ENCODE measurements at places on chromosomes 4 and X.

- DNase-seq: no peak
Observed at GRCh38 chr4:24630937-24631336, 46.6 kb upstream of the DHX15 start.

DNA sequence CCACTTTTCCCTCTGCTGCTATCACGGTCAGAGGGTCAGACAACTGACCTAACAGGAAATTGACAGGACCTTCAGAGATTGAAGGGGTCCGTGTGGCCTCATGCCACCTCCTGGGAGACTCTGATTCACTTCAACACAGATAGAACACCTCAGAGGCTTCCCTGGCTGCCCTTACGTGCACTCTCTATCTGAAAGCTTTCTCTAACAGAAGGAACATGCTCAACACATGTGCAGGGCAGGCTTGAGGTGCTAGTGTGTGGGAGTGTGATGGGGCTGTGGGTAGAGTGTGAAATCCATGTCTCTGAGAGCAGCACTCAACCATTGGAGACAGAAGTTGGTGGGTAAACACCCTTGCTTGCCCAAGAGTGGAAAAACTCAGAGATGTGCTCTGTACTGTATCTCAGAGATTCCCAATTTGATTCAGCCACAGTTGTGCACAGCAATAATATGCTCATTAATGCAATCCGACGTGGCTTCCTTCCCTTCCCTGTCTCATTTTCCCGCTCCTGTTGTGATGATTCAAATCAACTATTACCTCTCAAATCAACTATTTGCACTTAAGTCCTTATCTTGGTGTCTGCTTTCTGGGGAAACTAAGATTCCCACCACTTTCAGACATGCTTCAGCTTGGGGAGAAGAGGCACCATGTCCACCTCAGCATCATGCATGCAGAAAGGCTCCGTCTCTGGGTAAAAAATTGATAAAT lies 62.0 kb upstream of the MAGEB2 start:
- DNase-seq: no peak

DNA sequence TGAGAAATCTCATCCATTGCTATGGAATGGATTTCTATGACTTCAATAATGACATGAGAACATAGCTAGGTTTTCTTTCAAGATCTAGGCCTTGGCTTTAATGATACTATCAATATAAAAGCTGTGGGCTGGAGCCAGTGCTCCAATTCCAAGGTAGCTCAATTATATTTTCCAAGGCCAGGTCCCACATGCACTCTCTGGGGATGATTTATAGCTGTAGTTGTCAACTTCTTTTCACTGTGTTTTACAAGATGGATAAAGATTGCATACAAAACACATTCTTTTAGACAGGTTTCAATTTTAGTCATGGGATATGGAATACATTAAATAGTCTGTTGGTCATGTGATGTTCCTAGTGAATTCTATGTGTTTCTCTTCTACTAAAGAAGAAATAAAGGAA lies 156.7 kb downstream of the DCAF12L1 start:
- no peak for DNase-seq

GRCh38 chr4:127174616-127175015 lies 458.1 kb upstream of the INTU start:
- DNase-seq: no peak

GRCh38 chr4:54553001-54553400 lies 104.8 kb upstream of the KIT start:
- DNase-seq: no peak

- no peak for DNase-seq
Observed at GRCh38 chr4:126794363-126794762, 838.4 kb upstream of the INTU start.

DNA sequence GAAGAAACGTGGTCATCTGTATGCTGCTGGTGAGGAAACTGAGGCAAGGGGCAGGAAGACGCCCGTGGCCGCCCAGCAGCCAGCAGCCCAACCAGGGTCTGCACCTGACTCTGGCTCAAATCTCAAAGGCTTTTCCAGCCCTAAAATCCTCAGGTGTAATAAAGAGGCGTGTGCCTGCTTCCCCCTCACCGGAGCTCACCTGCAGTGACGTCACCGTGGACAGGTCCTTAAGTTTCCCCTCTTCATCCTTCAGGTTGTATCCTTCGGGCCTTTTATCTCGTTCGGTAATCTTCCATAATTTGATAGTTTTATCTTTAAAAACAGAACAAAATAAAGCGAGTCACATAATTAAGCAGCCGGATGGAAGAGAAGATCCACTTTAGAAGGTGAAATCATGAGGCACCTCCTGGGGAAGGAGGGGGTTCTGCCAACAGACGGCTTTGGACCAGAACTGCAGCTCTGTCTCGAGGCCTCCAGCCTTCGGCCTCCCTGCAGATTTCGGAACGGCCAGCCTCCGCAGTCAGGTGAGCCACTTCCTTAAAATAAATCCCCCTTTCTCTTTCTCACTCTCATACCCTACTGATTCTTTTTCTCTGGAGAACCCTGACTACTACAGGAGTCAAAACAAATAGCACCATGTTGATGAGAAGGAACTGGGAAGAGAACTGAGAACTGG lies 96.7 kb downstream of the PPP2R2C start:
- DNase-seq: no peak

DNA sequence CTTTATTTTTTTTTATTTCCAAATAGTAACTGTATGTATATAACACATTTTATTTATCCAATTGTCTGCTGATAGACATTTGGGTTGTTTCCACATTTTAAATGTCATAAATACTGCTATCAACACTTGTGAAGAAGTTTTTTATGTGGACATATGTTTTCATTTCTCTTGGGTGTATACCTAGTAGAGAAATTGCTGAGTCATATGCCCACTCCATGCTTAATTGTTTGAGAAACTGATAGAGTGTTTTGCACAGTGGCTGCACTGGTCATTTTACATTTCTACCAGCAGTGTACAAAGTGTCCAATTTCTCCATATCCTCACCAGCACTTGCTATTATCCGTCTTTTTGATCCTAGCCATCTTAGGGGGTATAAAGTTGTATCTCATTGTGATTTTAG lies 567.8 kb downstream of the GBA3 start:
- DNase-seq: no peak

GRCh38 chr4:2828758-2829181 lies 14.9 kb upstream of the ADD1 start:
- no peak for DNase-seq

- no peak for DNase-seq
Observed at GRCh38 chr4:118846979-118847378, 11.1 kb upstream of the SEC24D start.

DNA sequence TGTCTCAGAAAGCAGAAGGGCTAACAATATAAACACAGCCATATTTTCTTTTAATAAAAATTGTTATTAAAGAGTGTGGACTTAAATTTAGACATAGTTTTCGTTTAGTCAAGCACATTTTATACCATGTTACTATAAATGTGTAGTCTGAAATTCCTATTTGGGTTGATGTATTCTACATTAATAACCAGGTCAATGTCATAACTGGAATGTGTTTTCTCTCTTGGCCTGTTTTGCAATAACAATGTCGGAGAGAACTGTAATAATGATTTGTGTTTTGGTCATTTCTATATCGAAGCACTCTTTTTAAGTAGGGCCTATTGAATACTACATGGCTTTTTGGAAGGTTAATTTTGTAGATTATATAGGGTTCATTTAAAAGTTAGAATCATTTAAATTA lies 5.5 kb downstream of the USO1 start:
- DNase-seq: no peak

- DNase-seq: no peak
Observed at GRCh38 chrX:54248309-54248708, 65.3 kb upstream of the FAM120C start.

DNA sequence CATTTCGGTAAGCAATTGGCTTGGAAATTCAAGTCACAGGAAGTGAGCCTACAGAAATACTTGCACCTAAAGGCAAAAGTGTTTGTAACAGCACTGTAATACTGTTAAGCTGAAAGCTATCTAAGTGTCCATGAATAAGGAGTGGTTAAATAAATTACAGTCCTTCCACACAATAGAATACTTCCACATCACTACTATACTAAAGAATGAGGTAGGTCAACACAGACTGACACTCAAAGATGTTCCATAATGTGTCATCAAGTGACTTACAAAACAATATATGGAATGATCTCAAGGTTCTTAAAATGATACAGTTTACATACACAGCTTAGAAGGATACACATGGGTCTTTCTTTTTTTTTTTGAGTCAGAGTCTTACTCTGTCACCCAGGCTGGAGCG lies 27.0 kb downstream of the SLC10A6 start:
- no peak for DNase-seq

DNA sequence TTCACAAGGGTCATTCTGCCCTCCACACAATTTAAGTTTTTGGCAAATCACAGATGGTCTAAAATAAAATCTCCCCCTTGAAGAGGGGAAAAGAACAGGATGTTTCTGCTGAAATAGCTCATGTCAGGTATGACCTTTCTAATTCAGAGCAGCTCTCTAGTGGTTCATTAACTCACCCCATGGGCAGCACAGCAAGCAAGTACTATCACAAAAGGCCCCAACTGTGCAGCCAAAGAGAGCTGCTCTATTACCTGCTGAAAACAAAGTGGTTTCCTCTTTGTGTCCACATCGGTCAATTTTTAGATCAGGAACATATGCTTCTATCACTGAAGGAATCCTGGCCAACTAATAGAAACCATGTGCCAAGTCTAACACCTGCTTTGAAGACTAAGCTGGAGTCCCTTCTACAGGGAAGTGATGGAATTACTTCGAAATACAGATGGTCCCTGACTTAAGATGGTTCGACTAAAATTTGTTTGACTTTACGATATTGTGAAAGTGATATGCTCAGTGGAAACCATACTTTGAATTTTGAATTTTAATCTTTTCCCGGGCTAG lies 164.3 kb downstream of the ENOX2 start:
- DNase-seq: no peak

DNA sequence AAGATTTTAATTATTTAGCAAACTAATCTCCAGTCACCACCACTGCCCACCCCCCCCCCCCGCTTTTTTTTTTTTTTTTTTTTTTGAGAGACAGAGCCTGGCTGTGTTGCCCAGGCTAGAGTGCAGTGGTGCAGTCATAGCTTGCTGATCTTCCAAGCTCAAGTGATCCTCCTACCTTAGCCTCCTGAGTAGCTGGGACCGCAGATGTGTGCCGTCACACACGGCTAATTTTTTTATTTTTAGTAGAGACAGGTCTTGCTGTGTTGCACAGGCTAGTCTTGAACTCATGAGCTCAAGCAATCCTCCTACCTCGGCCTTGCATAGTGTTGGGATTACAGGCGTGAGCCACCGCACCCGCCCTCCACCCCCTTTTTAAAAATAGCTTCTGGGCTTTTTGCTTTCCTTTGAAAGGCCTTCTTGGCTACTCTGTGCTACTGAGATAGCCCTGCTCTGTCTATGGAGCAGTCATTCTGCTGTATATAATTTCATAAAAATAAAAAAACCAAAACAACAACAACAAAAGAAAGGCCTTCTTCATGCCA lies 18.7 kb downstream of the TXLNG start:
- DNase-seq: no peak

DNA sequence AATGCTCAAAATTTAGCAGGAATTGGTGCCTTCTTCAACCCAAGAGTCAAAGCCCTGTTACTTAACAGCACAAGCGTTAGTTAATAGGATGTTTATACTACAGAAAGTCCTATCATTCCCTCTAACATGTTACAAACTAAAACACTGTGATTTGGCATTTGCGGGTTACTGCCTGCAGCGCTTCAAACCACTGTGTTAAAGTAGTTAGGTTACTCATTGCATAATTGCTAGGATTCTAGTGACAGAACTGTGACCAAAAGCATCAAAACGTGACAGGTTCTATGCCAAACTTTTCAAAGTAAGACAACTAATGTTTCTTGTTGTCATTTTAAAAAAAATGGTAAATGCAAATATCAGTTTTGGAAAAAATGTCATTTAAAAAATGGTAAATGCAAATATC lies 442.8 kb upstream of the ZFP42 start:
- DNase-seq: no peak

- no peak for DNase-seq
Observed at GRCh38 chr4:22416403-22416802, 99.5 kb downstream of the ADGRA3 start.

GRCh38 chr4:110550260-110550659 lies 72.6 kb downstream of the PITX2 start:
- no peak for DNase-seq

- no peak for DNase-seq
Observed at GRCh38 chr4:112109360-112110058, 35.7 kb upstream of the FAM241A start.

DNA sequence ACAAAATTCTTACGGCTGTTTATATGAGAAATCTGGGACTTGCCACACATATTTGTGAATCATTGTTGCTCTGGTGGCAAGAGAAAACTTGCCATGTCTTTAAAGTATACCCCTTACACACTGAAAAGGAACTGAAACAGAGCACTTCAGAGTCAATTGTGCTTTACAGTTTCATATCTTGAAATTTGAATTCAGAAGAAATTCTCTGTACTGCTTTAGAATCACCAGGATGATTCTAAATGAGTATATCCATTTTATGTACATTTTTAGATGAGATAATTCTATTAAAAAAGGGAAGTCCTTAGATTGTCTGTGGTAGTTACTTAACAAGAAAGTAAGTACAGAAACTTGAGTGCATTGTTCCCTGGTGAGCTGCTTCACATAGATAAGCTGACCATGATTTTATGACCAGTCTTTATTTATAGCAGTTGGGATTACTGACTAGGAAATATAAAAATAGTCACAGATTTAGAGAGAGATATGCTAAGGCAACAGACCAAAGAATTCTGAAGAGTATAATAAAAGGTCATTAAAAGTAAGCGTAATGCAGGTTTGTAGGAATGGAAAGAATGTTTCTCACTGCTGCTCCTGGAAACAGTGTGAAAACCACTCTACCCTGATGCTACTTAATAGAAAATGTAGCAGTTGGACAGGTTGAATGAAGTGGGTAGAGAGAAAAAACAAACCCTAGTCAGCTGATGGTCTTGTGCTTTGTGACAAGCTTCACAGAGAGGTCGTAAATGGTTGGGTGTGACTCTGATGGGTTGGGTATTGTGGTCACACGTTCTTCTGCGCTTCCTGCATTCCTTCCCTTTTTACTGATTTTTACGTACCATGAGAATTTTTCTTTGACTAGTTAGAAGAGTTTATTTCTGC lies 41.0 kb downstream of the FNIP2 start:
- DNase-seq: no peak

GRCh38 chr4:73317092-73317491 lies 58.5 kb upstream of the ANKRD17 start:
- no peak for DNase-seq

DNA sequence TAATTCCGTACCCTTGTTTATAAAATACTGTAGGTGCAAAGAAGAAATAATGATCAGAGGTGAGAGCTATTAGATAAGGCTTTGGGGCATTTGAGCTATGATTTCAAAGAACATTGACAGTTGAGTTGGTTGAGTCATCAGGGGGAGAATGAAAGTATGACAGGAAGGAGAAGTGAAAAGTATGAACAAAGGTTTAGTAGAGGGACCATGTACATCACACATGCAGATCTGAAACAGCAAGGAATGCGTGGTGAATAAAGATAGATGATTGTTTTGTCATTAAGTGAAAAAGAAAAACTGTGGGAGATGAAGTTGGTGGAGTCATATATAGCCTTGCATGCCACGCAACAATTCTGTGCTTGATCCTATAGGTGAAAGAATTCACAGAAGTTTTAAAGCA lies 163.1 kb downstream of the ARAP2 start:
- DNase-seq: no peak

- DNase-seq: peak; percentile 40
Observed at GRCh38 chr4:2469192-2469984, 482 bp downstream of the RNF4 start.

Measured in stimulated activated CD8-positive, alpha-beta memory T cell treated with anti-CD3 and anti-CD28 coated beads, Interleukin-4, amount 100 ng/mL, for 1 hour (primary cell).